Sigmoid colon (tissue), 7 donors: ENCODE measurements at places on chromosomes 5 and 9. TPM values are rescaled to one million over a fixed set of nuclear protein-coding genes. Genes with fewer than 3 reads are reported as not detected.

GRCh38 chr9:16120231-16120641 is 567.4 kb downstream of the CCDC171 start:
- H3K27me3 ChIP-seq: no peaks in the 10 kb centered on the region
- H3K27ac ChIP-seq: no peak overlapping the region
- no peaks in the 10 kb centered on the region for H3K4me1 ChIP-seq
- H3K4me3 ChIP-seq: no peak overlapping the region

Gene PTGES
- total RNA-seq: 2.7 TPM

- peaks cover 12% of the 10 kb centered on the region for H3K4me1 ChIP-seq
- no peak for DNase-seq
- H3K27ac ChIP-seq: no peak overlapping the region
- no peak overlapping the region for H3K4me3 ChIP-seq
- H3K27me3 ChIP-seq: no peaks in the 10 kb centered on the region
Observed at GRCh38 chr5:5799826-5800225, 377.3 kb downstream of the ICE1 start.

- H3K4me3 ChIP-seq: no peak overlapping the region
- H3K27ac ChIP-seq: no peak overlapping the region
- no peaks in the 10 kb centered on the region for H3K4me1 ChIP-seq
- no peak for DNase-seq
Observed at GRCh38 chr9:3586066-3586465, 60.3 kb upstream of the RFX3 start.

Gene CAPSL
- total RNA-seq: not detected

- H3K4me3 ChIP-seq: no peak overlapping the region
- H3K36me3 ChIP-seq: no peaks in the 10 kb centered on the region
- H3K27me3 ChIP-seq: no peaks in the 10 kb centered on the region
- H3K27ac ChIP-seq: no peak overlapping the region
Observed at GRCh38 chr5:14723701-14724132, 59.2 kb downstream of the OTULIN start.

DNA sequence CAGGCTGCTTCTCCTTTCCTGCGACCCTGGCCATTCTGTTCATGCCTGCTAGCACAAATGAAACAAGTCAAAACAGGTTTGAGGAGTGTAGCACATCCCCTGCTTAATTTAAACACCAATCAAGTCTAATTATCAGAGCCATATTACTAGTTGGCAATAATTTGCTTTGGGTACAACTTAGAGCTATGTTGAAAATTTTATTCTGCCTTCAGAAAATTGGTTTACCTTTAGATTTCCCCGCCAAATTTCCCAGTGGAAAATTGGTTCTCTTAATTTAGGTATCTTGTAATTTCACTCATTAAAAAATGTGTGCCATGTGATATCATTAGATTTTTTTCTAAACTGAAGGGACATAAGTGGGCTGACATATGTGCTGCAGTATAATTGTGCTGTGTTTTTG is 265.8 kb downstream of the MAST4 start:
- no peak overlapping the region for H3K27ac ChIP-seq
- DNase-seq: no peak
